Glomerular endothelial cell (primary cell): ENCODE measurements at places on chromosomes 4 and X. TPM values are rescaled to one million over a fixed set of nuclear protein-coding genes. Genes with fewer than 3 reads are reported as not detected.

DNA sequence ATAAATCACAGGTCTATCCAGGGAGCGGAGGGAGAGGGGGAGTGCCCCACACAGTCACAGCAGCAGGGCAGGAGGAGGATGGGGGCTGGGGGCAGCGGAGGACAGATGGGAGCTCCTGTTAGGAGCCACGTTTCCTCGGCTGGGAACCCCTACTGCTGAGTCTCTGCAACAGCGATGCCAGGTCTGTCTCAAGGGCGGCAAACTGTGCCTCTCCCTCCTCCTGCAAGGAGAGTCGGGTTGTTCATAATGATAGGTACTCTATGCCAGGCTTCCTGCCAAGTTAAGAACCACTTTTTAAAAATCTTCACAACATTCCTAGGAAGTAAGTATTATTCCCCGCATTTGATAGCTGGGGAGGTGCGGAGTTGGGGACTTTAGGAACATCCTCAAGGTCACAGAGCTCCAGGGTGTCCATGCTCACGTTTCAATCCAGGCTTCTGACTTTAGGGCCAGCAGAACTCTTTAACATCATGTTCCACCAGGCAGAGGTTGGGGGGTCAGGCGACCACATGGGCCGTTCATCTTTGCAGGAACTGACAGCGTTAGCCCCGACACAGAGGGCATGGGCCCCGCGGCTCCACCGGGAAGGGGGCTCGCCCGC, 98.3 kb upstream of the MAML3 start:
- DNase-seq, result no peak

GRCh38 chr4:185879666-185880312, 67.8 kb upstream of the SORBS2 start:
- no peak for DNase-seq

DNA sequence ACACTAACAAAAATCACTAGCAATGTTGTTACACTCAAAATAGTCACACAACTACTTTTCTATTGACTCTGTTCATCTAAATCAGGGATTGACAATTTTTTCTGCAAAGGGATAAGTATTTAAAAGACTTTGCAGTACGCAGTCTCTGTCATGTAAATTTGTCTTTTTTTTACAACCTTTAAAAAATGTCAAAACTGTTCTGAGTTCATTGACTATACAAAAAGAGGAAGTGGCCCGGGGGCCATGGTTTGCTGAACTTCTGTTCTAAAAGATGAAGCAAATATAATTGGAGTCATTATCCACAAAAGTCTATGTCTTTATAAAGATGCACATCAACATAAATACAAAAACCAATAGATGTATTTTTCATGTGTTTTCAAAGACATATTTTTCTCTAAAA, 1310.3 kb downstream of the RPA4 start:
- DNase-seq, result no peak

- DNase-seq, result no peak
Observed at GRCh38 chr4:127071443-127071842, 561.3 kb upstream of the INTU start.

- DNase-seq, result no peak
Observed at GRCh38 chr4:141127884-141128283, 5.4 kb downstream of the RNF150 start.

OTC gene
- total RNA-seq, result not detected in 2 replicates

CXorf65 gene
- total RNA-seq, result not detected in 2 replicates

RAB41 gene
- total RNA-seq, result not detected in 2 replicates
